Caki2 (cell line): ENCODE measurements at places on chromosomes 1 and 21.

- DNase-seq, result no peak
These were observed 108.8 kb downstream of the SYF2 start for GRCh38 chr1:25123551-25123950.

DNA sequence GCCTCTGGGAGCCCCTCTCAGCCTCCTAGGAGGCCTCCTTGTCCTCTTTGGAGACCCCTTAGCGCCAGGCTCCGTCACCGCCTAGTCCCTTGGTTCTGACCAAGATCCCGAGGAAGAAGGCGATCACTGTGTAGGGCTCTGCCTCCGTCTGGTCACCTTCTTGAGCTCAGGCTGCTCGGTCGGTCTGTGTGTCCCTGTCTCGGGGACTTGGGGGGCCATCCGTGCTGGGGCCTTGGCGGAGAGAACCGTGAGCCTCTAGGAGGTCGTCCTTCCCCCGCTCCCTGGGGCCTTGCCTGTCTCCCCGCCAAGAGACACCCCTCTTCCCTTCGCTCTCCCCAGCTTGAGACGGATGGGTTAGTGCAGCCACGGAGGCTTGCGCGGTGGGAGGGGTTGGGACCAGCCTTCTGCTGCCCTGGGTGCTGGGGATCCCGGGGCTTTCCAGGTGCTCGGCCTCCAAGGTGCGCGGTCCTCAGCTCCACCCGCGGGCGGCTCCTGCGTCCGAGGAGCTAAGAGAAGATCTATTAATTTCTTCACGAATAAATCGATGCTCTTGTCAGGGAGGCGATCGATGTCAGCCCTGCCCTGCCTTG lies 701 bp upstream of the INSRR start:
- DNase-seq, result no peak

DNA sequence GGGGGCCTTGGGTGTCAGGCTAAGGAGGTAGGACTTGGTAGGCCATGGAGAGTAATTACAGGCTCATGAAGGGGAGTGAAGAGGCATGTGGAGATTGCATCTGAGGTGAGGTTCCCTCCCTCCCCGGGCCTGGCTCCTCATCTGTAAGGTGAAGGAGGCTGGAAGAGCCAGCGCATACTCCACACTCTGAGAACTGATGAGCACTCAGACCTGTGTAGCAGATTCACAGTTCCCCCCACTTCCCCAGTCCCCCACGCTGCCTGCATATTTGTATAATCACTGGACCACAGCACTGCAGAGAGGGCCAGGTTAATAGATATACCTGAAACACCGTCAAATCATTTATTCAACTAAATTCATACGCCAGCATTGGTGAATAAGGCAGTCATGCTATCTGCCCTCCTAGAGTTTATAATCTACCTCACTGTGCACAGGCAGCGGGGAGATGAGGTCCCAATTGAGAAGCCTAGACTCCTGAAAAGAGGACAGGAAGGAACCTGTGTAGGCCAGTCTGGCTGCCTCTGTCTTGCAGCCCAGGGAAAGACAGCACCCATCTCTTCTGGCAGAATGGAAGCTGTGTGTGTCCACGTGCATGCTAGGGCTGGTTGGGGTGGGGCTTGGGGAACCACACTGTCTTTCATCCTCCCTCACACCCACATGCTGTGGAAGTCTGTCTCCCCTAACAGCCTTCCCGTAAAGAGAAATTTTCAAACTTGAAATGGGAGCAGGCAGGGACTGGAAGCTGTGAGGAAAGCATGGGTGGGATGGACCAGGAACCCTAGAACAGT lies 110.6 kb upstream of the ATP1A1 start:
- DNase-seq, result no peak

DNA sequence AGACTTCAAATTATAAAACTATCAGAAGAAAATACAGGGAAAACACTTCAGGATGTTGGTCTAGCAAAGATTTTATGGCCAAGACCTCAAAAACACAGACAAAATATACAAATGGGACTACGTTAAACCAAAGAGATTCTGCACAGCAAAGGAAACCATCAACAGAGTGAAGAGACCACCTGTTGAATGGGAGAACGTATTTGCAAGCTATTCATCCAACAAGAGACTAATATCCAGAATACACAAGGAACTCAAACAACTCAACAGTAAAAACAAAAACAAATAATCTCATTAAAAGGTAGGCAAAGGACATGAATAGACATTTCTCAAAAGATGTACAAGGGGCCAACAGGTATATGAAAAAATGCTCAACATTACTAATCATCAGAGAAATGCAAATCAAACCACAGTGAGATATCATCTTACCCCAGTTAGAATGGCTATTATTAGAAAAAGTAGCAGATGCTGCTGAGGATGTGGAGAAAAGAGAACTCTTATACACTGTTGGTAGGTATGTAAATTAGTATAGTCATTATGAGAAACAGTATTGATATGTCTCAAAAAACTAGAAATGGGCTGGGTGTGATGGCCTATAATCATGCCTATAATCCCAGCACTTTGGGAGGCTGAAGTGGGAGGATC lies 112.6 kb downstream of the LRIG2 start:
- DNase-seq, result no peak

GRCh38 chr1:224541901-224542630 lies 74.1 kb upstream of the CNIH3 start:
- DNase-seq, result no peak

GRCh38 chr1:30303387-30303786 lies 420.0 kb downstream of the MATN1 start:
- no peak for DNase-seq

DNA sequence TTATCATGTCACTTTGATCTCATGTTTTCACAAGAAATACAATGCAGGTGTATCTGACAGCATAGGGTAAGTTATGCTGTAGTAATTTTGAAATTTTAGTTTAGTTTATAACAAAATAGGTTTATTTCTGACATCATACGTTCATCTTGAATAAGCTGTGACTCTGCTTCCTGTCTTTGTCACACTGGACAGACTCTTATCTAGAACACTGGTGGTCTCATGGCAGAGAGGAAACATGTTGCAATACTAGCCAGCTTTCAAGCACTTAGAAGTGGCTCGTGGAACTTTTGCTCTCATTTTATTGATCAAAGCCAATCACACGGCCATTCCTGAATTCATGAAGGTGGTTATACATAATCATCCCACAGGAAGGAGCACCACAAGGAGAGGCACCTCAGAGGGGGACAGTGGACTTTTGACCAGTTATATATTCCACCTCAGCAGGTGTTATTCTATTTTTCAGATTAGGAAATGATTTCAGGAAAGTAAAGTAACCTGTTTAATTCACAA lies 46.5 kb downstream of the CYP2J2 start:
- DNase-seq, result no peak

DNA sequence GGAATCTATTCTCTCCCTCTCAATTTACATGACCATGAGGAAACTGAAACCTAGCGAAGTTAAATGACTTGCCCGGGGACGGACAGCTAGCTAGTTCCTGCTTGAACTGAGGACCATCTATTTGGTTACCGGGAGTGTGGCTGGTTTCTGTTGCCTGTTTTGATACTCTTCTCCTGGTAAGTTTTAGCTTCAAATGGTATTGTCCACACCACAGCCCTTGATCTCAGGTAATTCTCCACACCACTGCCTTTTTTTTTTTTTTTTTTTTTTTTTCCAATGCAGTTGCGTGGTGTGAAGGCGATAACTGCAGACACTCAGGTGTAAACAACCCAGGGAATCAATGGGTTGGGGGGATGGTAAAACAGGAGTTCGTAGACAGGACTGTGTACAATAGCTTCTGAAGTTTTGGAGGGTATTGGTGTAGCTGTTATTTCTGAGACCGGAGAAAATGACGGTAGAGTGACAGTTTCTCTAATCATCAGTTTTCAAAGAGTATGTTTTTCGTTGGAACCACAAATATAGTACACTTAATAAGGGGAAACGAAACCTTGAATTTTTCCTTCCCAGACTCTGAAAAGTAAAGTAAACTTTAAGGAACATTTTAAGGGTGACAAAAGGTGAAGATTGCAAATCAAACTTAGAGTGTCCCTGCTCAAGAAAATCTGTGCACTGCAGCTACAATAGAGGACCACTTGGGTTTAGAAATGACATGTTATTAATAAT lies 125.3 kb upstream of the CACYBP start:
- no peak for DNase-seq

DNA sequence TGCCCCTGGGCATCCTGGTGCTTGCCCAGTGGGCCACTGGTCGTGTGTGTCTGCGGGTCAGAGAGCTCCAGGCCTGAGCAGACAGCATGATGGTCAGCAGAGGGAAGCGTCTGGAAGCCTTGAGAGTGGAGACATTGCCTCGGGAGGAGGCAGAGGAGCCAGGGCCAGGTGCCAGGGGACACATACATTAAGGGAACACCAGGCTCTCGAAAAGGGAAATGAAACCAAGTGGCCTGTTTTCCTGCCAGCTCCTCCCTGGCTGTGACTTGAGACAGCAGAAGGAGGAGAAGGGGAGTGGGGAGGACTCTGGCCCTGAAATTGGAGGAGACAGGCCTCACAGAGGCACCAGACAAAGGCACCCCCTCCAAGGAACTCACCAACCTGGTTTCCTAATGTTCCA lies 62.4 kb upstream of the LRP8 start:
- DNase-seq, result no peak

DNA sequence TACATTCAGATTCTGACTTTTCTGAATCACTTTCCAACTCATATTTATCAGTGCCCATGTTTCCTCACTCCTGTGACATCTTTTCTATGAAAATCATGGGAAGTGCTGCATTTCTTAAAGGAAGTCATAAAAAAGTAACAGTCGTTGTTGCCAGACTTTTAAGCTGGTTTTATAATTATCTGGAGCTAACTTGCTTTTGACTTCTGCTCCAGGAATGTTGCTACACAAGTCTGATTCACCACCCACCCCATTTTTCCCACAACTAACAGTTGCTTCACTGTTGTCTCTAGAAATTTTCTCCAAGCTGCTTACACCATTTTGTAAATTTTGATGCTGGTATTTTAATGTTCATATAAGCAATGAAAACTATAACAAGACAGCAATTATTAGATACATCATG lies 12.2 kb downstream of the FCRLB start:
- DNase-seq, result no peak

GRCh38 chr1:116254776-116255175 lies 118.3 kb upstream of the ATP1A1 start:
- no peak for DNase-seq

GRCh38 chr1:172754609-172755008 lies 95.7 kb downstream of the FASLG start:
- DNase-seq, result no peak

DNA sequence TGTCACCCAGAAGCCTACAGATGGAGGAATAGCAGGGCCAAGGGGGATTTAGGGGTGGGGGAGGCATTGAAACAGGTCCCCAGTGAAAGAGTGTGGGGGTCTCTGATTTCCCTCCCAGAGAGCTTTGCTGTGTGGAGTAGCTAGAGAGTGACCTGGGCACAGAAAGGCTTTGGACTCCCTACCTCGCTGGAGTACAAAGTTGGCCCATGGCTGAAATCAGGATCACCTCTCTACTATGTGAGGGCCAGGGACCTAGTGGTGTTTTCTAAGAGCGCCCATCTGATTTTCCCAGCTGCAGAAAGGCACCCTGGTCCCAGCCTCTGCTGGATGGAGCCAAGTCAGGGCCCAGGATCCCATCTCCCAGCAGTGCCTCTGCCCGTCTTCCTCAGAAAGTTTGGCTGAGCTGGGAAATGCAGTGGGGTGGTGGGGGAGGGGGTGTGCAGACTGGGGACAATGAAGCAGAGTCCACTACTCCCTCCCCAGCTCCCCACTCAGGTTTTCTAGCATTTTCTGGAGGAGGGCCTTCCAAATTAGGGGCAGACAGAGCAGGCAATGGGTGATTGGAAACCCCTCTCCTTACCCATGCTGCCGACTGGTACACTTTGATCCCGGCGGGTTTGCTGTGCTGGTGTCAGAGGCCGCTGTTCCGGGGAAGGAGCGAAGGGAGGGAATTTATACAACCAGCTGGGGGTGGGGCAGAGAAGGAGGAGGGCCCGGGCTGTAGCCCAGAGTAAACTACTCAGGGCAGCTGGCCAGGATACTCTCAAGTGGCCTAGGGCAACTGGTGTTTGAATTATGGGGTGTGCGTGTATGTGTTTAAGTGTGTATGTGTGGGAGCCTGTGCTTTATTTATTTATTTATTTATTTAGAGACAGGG lies at the start of gene SELENBP1:
SELENBP1 (minus strand) TSS at position 648 of the 877 bp plus-strand sequence; CDS start at position 584, 64 bp downstream.
- DNase-seq, result no peak

DNA sequence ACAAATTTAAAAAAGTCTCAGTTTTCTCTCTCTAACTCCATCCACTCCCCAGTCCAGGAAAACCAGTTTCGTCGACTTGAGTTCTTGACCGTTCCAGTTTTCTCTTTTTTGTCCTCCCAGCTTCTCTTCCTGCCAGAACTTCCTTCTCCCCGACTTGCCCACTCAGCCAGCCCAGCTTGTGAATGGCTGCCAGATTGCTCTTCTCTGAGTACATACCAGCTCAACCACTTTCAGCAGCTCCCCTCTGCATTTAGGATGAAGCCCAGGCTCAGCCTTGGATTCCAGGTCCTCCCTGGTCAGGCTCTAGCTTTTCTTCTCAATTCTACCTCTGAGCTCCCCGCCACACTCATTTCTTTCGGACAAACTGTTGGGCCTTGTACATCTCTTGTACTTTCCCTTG lies 1.4 kb downstream of the DIO1 start:
- no peak for DNase-seq

DNA sequence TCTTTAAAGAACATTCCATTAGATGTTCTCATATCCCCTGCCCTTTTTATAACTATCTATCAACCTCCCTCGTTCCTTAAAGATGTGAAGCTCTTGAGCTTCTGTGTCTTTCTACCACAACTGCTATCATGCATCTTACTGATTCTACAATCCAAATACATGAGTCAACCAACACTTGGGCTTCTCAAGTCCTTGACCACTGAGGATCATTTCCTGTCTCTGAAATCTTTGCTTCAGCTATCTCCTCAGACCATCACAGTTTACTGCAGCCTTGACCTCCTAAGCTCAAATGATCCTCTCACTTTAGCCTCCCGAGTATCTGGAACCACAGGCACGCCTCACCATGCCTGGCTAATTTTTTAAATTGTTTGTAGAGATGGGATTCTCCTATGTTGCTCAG lies 75.2 kb downstream of the FMO4 start:
- no peak for DNase-seq

DNA sequence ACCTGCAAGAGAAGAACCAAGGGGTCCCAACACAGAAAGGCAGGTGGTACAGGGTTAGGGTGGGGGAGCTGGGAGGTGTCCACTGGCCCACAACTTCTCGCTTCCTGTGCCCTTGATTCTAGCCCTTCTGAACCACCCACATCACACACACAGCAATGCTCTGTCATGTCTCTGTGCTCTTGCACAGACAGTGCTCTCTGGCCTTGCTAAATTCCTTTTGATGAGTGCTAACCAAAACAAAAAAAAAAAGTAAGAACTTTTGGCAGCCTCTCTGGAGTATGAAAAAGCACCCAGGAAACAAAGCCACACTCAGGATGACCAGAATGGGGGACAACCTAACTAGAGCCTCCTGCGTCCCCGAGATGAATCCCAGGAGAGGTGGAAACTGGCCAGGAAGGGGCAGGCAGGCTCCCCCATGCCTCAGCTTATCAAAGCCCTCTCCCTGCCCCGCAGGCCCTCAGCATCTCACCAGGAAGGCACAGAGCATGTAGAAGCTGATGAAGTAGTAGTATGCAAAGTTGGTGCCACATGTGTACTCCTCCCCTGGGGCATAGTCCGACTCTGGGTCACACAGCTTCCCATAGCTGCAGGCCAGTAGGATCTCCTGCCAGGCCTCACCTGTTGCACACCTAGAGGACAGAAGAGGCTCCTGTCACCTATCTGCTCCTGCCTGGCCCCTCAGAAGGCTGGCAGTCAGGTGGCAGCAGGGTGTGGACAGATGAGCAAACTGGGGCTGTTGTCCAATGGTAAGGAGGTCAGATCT lies 27.2 kb upstream of the KIF21B start:
- no peak for DNase-seq
